RWPE1 (cell line): ENCODE measurements at places on chromosomes 16 and 17.

GRCh38 chr17:75530837-75531720 is 5.6 kb downstream of the LLGL2 start:
- DNase-seq: no peak

DNA sequence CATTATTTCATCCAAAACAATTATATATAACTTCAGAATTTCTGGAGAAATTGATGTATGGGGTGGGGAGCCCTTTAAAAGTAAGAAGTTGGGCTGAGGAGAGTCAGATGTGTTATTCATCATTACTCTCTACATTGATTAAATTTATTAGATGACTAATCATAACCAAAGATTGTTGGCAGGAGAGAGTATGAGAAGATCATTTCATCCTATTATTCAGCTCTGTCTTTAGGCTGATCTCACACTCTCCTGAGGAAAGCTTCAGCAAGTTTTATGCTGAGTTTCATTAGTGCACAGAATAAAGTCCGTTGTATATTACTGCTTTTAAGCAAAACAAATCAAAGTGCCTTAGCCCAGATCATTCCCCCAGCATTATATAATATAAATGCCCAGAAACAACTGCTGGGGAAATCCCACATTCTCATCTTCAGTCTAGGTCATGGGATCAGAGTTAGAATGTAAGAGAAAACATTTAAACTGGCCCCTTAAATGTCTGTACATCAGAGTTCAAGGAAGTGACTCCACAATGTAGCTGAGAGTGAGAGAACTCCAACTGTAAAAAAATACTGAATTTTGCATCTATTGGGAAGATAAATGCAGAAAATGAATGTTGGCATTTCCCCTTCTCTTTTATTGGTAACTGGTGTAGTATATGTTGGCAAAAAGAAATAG is 130.1 kb upstream of the HLF start:
- DNase-seq: no peak

DNA sequence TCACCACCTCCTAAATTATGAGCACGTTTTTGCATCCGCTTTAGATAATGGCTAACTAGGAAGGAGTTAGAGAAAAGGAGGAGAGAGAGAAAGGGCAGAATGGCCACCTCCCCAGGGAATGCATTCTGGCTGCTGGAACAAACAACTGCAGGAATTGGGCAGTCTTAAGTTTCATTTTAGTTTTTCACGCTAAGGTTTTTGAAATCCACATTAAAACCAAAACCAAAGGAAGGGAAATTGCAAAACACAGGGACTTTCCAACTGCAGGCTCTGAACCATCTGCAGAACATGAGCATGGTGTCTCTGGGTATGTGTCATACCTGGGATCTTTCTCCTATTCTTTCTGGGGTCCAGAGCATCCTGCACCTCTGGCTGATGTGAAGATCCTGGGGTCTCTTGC is 12.1 kb upstream of the CCL8 start:
- no peak for DNase-seq

DNA sequence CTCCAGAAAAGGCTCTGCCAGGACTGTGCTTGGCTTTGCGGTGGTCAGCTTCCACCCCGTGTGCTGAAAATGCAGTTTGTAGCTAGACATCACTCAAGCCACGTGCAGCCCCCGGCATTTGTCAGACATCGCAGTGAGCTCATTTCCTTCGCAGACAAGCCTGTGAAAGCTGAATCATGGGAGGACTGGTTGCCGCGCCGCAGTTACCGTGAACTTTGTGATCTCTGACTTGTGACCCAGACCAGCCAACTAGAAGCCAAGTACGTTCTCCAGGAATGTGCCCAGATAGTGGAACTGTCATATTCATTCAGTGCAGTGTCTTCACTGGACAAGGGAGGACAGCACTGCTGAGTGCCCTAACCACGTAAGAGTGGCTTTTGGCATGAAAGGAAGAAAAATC is 58.1 kb downstream of the NDE1 start:
- DNase-seq: no peak

DNA sequence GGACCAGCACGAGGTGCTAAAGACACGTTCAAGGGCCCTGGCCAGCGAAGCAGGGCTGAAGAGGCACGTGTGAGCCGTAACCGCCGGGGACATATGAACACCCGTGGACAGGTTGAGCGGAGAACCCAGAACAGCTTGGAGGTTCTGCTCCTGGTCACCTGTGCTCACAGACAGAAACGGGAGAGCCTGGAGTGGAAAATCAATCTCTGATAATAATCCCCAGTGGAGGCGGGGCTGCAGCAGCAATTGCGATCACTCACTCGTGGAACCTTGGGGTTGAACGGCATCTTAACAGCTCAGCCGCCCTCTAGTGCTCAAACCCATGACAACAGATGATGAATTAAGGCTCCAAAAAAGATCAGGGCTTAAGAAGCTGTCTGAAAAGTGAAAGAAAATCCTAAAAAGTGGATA is 25.6 kb downstream of the WIPI1 start:
- peak; percentile 4 for DNase-seq

DNA sequence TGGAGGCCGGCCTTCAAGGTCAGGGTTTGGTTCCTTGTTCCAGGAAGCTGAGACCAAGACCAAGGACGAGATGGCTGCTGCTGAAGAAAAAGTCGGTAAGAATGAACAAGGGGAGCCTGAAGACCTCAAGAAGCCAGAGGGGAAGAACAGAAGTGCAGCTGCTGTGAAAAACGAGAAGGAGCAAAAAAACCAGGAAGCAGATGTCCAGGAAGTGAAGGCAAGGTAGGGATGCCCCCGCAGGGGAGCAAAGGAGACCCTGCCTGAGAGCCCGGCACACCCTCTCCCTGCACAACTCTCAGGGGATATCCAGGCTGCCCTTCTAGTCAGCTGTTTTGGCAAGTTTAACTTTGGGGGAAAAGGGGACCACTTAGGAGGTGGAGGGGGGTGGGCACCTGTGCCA is 29.0 kb downstream of the RNF213 start:
- no peak for DNase-seq

- no peak for DNase-seq
These were observed 245.9 kb upstream of the HSBP1 start for GRCh38 chr16:83561876-83562275.

DNA sequence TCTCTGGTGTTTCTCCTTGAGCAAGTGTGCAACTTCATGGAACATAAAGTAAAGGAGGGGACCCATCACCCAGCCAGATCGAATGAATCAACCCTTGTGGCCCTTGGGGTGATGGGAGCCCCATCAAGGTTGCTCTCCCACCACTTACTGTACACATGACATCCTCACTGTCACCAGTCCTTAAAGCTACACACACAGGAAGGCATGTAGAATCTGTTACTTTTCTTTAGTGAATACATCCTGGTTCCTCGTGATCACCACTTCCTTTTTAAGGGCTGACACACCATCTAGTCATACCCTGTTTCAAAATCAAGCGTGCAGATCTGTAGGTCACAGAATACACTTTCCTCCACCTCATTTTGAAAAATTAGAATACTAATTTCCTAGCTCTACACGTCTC is 22.6 kb upstream of the MPHOSPH6 start:
- peak; percentile 57 for DNase-seq

DNA sequence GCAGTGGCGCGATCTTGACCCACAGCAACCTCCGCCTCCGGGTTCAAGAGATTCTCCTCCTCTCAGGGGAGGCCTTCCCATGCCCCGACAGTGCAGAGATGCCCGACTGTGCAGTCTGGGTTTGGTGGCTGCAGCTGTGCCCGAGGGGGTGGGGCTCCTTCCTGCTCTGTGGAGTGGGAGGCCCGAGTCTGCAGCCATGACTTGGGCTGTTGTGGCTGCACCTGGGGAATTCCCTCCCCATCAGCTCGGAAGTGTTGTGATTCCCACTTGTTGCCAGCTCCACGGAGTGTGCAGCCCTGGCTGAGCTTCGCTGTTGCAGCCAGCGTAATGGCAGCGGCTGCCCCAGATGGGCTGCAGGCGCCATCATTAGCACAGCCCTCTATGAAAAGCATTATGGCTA is 66.4 kb upstream of the SMIM36 start:
- DNase-seq: no peak

- no peak for DNase-seq
These were observed 371.0 kb downstream of the RBFOX1 start for GRCh38 chr16:7703672-7704071.

DNA sequence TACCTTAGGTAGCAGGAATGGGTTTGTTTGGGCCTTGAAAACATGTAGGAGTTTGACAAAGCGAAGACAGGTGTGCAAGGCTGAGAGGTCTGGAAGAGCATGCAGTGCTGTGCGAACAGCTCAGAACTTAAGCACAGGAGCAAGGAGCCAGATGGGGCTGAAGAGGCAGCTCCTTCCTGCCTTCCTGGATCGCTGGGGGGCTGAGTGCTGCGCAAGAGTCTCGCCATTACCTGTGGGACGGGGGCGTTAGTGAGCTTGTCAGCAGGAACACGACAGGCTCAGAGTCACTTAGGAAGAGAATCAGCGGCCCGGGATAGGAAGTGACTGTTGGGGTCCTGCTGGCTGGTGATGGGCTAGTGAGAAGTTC is 464 bp upstream of the MRM1 start:
- DNase-seq: no peak

DNA sequence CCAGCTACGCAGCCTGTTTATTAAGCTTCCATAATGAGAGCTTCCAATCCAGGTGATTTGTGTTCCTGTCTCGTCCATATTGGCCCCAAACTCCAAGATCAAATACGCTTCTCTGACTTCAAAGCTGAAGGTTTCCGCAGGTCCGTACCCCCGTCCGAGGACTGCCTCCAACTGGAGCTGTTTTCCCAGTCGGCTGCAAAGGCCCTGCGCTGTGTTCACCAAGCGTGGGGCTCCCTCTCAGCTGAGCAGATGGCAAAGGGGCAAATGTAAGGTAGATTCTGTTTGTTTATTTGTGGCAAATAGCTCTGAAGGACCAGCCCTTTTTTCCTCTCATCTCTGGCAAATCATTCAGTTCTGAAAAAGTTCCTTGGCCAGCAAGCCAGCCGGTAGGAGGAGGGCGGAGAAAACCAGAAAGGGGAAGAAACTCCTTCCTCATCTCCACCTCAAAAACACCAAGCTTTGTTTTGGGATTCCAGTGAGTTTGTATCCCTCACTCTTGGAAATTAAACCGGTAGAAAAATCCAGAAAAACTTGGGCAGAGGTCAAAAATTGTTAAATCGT is 35.2 kb downstream of the NXN start:
- no peak for DNase-seq

- no peak for DNase-seq
These were observed 15.7 kb upstream of the XYLT2 start for GRCh38 chr17:50330151-50330775.

DNA sequence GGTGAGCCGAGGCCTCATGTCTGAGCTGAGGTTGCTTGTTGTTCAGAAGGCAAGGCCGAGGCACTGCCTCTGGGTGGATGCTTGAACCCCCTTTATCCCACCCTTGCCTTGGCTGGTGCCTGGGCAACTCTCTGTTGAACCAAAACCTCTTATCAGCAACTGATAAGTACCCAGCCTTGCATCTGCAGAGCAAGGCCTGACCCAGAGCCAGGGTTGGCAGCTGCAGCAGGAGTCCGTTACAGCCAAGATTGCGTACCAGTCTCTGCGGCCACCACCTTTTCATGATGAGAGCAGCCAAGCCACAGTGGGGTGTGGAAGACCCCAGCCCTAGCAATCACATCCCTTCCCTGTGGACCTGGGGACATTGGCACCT is 118.3 kb downstream of the RAB11FIP4 start:
- DNase-seq: no peak

DNA sequence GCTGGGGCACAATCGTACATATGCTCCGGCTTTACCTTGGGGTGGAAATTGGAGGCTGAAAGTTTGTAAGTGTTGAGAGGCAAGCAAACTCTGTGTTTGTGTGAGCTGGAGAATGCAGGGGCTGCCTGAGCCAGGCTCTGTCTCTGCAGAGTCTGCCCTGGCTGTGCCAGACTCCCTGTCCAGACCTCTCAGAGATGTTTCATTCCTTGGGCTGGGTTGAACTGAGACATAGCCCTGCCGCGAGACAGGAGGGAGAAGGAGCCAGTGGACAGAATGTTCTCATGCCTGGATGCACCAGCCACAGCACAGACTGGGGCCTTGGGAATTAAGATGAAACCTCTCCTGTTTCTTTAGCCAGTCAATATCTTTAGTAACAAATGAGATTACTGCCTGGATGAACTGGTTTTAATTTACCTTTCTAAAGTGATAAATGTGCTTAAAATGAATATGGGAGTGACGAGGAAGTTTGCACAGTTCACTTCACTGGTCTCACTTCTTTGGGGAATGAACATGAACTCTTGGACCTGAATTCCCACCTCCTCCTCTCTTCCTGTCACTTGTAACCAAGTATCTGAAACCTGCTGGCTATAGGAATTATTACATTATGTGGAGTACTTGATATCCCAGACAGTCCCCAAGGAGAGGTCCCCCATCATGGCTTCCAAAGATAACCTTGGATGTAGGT is 40.1 kb downstream of the YPEL2 start:
- no peak for DNase-seq

DNA sequence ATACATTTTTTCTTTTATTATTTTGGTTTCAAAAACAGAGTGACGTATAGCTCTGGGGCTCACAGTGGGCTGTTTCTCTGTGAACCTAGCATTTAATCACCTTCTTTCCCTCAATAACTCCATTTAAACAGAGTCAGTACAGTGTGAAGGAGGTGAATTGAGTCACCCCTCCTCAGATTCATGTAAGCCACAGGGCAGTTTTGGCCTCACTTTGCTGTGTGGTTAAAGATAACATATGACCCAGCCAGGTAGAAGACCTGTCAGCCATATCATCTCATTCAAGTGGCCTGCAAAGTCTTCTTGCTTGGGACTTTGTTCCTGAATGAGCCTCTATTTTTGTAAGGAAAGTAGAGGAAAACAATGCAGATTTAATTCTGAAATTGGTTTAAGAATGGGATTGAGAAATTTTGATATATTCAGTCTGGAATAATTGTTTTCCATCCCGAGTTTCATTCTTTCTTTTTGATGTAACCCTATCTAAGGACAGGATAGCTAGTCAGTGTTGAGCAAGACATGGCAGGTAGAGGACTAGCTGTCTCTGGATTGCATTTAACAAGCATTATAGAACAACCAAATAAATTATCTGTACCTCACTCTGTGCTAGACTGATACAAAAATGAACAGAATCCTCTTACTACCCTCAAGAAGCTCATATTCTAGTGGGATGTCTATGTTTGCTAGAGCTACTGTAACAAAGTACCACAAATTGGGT is 13.1 kb downstream of the MAP2K6 start:
- no peak for DNase-seq

- no peak for DNase-seq
These were observed 33.6 kb downstream of the NKD1 start for GRCh38 chr16:50581845-50582244.

- DNase-seq: no peak
These were observed 11.5 kb downstream of the GP2 start for GRCh38 chr16:20315764-20316163.

GRCh38 chr17:18108401-18109312 is at the start of gene MYO15A:
MYO15A (plus strand) TSS chr17:18108756; CDS start chr17:18118801, 10,045 bp downstream.
- no peak for DNase-seq

DNA sequence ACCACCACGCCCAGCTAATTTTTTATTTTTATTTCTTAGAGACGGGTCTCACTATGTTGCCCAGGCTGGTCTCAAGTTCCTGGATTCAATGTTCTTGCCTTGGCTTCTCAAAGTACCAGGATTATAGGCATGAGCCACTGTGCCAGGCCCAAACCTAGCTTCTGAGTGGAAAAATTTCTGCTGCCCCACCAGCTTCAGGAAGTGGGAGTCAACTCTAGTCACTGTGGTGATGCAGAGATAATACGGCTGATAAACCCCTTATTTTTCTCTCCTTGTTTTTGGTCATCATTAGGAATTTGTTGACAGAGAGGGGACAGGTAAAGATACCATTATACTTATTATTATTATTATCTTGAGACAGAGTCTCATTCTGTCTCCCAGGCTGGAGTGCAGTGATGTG is 27.8 kb upstream of the PHOSPHO1 start:
- DNase-seq: no peak

GRCh38 chr16:54120846-54121480 is 165.6 kb downstream of the IRX3 start:
- DNase-seq: no peak

- DNase-seq: no peak
These were observed 44.2 kb downstream of the WDR45B start for GRCh38 chr17:82603981-82604448.
